Anterior cingulate cortex (tissue), 58 donors: ENCODE measurements at places on chromosomes 16 and 17.

DNA sequence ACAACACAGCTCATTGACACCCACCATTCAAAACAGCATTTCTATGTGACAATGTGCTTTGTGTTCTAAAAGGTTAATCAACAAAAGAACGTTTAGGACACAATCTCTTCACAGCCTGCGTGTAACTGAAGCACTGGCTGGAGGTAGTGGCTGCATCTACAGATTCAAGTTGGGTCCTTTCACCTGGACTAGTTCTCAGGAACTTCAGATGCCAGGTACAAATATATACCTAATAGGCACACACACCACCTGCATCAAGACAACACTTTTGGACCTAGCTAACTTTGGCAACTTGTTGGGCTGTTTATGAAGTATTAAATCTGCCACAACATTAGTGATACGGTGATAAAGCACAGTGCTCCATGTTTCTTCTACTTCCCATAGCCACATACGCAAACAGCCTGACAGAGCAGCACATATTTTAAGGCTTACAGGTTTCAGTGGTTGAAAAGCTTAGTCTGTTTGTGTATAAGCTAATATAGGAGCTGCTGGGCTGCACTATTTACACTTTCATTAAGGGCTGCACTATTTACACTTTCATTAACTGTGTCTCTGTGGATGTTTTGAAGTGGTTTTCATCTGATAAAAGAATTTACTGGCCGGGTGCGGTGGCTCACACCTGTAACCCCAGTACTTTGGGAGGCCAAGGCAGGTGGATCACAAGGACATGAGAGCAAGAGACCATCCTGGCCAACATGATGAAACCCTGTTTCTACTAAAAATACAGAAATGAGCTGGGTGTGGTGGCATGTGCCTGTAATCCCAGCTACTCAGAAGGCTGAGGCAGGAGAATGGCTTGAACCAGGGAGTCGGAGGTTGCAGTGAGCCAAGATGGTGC lies 132.6 kb downstream of the PARN start:
- no peak for DNase-seq

- no peak for DNase-seq
Measured at GRCh38 chr17:68909066-68909465, 46.1 kb downstream of the ABCA8 start.

- no peak for DNase-seq
Measured at GRCh38 chr17:34584805-34585416, 5.5 kb downstream of the TMEM132E start.

- no peak for DNase-seq
Measured at GRCh38 chr17:56826611-56827414, 6.9 kb downstream of the C17orf67 start.

DNA sequence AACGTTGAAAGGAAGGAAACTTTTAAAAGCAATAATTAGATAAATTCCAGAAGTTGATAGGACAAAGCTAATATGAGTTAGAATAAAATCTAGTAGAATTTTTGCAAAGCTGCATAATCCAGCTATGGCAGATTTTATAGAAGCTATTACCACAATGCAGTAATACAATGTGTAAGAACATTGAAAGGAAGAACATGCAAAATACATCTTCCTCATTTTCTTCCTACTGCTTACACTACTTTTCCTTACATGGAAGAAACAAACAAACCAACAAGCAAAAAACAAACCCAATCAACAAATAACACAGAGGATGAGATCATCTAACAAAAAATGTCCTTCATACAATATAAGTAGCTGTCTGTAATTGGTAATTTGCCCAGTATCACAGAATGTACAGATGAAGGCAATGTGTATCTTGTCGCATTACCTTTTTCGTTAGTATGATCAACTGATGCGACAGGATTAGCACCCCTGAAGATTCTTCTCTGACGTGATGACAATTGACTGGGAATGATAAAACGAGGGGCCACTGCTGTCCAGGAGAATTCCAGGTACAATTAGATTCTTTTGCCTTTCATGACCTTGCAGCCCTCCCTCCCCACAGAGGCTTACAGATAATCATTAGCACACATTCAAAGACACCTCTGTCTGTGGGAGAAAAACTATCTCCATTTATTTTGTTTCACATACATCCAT lies 21.2 kb upstream of the LRRC37A start:
- DNase-seq, result no peak

DNA sequence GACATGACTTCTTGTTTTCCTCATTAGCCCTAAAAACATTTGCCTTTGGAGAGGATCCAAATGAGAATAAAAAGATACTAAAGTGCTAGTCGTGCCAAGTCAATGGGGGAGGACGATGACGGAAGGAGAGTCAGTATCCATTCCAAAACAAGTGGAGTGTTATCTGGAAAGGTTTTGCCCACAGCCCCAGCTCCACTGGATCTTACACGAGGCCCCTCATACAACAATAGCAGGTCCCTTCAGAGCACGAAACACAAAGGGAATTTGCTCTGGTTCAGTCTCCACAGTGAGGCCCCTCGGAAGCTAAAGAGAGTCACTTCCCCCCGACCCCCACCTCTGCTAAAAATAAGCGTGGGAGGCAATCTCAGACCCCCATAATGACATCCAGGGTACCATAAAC lies 496.9 kb upstream of the ZFHX3 start:
- no peak for DNase-seq

- no peak for DNase-seq
Measured at GRCh38 chr17:37546302-37546701, 56.6 kb downstream of the DUSP14 start.

DNA sequence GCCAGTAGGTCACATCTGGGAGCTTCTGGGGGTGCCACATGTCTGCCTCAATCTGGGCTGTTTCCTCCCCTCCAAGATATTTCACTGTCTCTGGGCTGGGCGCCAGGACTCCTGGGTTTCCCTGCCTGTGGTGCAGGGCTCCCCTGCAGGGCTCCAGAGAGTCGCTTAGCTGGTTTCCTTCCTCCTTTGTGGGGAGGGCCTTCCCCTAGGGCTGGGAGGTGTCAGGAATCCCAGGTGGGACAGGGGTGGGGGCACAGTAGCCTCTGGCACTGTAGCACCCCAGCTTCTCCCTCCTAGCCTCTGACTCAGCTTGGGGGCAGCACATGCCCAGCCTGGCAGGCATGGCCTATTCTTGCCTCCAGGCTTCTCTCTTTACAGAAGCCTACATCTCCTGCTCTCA lies 2.6 kb downstream of the RARA start:
- DNase-seq, result no peak
